ENCODE measurements at places on chromosomes 6 and 20.

DNA sequence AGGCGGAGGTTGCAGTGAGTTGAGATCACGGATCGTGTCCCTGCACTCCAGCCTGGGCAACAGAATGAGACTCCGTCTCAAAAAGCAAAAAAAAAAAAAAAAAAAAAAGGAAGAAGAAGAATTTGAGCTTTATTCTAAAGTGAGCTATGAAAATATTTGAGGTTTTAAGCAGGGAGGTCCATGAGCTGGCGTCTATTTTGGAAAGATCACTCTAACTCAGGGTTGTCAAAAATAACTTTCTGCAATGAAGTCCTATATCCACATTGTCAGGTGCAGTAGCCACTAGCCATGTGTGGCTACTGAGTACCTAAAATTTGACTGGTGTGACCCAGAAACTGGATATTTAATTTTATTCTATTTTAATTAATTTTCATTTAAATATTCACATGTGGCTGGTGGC, 217.1 kb downstream of the PTPRT start:
- DNase-seq, result no peak

DNA sequence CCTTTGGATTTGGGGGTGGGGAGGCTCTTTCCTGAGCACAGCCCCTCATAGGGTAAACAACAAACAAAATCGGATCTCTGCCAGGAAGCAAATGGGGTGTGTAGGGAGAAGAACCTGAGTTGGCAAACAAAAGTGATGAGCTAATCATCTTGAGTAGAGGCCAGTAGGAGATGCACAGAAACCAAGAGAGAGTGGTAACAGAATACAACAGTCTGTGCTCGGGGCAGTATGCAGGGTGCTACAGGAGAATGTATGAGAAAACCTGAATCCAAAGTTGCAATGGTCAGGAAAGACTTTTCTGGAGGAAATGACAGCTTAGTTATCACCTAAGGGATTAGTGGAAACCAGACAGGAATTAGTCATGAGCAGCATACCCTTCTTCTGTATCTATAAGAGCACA, 177.8 kb downstream of the CDKAL1 start:
- no peak for DNase-seq

DNA sequence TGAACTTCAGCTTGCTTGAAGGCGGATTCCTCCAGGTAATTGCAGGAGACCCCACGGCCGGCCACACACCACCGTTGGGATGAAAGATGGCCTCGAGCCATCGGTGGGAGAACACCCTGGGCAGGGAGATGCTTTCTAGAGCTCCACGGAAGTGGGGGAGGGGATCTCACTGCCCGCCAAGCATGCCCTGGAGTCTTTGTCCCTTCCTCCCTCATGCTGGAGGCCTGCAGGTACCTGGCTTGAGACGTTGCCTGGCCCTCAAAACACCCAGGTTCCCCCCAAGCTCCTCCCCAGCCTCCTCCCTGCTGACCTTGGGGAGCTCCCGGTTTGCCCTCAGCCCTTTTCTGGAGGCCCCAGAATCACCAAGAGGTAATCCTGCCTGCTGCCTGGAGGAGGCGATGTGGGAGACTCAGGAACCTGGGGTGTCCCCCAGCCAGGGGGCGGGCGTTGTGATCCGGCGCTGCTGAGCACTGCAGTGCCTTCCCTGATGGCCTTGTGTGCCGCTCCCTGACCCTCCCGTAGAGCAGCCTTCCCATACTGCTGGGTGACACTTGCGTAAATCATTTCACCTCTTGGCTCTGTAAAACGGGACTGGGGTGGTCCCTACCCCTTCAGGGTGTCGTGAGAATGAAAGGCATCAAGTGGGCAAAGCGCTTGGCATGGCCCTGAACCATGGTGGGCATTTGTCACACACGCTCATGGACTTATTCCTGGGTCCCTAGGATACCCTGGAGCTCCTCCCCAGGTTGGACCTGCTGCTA, 91.4 kb downstream of the CEBPB start:
- DNase-seq, result no peak

DNA sequence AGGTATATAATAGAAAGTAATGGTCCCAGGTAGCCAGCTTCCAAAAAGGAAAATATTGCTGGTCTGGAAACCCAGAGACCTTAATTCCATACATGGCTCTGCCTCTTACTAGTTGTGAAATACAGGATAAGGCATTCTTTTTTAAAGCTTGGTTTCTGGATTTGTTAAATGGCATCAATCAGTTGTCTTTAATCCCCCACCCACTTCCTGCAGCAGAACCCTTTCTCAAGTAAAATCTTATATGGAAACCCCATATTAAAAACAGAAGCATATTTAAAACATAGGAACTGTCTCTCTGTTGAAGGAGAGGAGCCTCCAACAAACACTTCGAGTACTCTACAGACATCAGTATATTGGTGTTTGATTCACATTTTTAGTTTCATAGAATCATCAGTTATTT, 6.2 kb upstream of the LCA5 start:
- peak; percentile 28 for DNase-seq

- DNase-seq, result peak; percentile 67
Observed at GRCh38 chr20:45822857-45823256, 4.3 kb downstream of the TNNC2 start.

- peak; percentile 24 for DNase-seq
Observed at GRCh38 chr6:145332011-145332410, 403.3 kb downstream of the EPM2A start.

GRCh38 chr6:10585209-10585845, 64.2 kb downstream of the GCNT2 start:
- peak; percentile 12 for DNase-seq

GRCh38 chr20:50478162-50478990, 31.8 kb upstream of the PTPN1 start:
- peak; percentile 40 for DNase-seq

DNA sequence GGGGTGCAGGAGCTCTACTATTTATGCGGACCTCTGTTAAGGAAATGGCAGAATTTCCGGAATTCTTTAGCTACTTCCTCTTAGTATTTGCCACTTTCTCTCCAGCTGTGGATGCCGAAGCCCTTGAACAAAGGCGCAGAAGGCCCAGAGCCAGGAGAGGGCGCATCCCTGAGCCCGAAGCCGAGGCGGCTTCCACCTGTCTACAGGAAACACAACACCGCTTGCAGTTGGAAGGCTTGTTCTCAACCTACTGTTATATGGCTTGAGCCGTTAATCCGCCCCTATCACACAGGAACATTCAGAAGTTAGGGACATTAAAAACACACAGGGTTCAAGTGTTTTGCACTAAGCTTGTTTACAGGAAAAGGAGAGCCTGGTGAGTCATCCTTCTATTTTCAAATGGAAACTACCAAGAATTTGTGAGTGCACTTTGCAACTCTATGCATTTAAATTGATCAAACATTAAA, 417.1 kb downstream of the BCKDHB start:
- peak; percentile 60 for DNase-seq

DNA sequence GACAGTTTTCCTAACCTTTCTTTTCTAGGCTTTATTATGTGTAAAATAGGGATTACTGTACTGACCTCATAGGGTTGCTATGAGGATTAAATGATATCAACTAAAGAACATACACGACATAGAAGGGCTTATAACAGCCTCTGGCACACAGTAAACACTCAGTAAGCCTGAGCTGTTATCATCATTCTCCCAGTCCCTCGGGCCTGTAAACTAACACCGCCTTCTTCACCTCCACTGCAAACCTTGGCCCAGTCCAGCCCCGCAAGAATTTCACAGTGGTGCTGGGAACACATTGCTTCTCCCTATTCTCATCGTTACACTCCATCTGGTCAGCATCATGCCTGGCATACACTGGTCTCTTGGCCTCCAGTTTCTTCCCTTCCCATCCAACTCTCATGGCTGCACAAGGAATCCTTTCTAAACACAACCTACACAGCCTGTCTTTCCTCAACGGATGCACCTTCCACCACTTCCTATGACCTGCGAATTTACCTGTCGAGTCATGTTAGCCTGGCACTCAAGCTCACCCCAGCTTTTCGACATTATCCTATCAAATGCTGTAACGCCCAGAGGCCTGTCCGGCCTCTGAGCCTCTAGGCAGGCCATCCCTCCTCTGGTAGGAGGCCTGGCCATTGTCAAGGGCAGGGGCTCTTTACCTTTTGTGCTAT, 92.1 kb downstream of the FYN start:
- peak; percentile 71 for DNase-seq

DNA sequence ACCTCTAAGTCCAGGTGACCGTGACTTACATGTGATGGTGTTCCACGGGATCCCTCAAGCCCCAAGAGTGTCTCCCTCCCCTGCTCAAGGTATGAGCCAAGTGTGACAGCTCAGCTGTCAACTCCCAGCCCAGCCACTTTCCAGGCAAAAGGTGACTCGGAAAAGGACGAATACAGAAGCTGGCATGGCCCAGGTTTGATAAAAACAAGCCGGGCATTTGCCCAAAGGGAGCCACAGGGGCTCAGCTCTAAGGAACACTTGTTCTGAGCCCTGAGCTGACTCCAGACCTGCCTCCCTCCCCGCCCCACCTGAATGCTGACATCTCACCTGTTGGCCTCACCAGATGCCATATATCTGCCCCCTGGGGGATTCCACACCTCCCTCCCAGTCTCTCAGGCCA, 43.0 kb upstream of the BPIFA2 start:
- no peak for DNase-seq

GRCh38 chr6:64335195-64335594, 699.6 kb downstream of the PHF3 start:
- no peak for DNase-seq

DNA sequence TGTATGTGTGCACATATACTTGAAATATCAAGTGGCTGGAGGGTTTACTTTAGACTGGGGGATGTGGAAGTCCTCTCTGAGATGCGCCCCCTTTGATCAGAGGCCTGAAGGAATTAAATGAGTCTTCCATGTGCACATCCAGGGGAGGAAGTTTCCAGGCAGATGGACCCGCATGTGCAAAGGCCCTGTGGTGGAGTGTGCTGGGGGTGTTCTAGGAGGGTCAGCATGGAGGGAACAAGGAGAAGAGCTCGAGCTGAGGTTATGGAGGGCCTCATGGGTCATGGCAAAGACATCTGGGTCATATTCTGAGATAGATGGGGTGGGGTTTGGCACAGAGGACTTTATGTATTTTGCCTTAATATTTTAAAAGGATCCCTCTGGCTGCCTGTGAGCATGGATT, 17.7 kb upstream of the SULF2 start:
- no peak for DNase-seq

GRCh38 chr6:34532230-34532629, 23.9 kb downstream of the SPDEF start:
- DNase-seq, result no peak

GRCh38 chr6:55040102-55040848, 134.0 kb upstream of the HCRTR2 start:
- peak; percentile 75 for DNase-seq

GRCh38 chr20:13205848-13206434, 15.1 kb upstream of the ISM1 start:
- no peak for DNase-seq

- DNase-seq, result no peak
Observed at GRCh38 chr20:50450493-50450826, 59.7 kb upstream of the PTPN1 start.

- peak; percentile 41 for DNase-seq
Observed at GRCh38 chr6:98946879-98947410, 801 bp downstream of the FBXL4 start.

GRCh38 chr20:3580412-3580811, 82.8 kb downstream of the GFRA4 start:
- DNase-seq, result no peak

- DNase-seq, result peak; percentile 24
Observed at GRCh38 chr6:22468256-22468965, 101.0 kb upstream of the HDGFL1 start.

GRCh38 chr6:149271348-149272340, 45.9 kb upstream of the TAB2 start:
- DNase-seq, result no peak

DNA sequence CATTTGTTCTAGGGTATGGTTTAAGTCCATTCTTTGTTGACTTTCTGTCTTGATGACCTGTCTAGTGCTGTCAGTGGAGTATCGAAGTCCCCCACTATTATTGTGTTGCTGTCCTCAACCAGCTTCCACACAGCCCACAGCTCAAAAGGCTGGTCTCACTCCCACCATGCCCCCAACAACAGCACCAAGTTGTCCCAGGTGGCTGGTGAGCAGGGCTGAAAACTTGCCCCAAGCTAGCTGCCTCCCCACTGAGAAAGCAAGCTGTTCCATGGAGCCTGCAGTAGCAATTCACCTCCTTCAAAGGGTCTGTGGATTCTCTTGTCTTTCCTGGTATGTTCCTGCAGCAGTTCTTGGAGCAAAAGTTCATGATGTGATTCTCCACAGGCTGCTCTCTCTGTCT, 221.0 kb downstream of the SYNDIG1 start:
- DNase-seq, result no peak

- no peak for DNase-seq
Observed at GRCh38 chr20:1150218-1150617, 31.8 kb downstream of the PSMF1 start.

DNA sequence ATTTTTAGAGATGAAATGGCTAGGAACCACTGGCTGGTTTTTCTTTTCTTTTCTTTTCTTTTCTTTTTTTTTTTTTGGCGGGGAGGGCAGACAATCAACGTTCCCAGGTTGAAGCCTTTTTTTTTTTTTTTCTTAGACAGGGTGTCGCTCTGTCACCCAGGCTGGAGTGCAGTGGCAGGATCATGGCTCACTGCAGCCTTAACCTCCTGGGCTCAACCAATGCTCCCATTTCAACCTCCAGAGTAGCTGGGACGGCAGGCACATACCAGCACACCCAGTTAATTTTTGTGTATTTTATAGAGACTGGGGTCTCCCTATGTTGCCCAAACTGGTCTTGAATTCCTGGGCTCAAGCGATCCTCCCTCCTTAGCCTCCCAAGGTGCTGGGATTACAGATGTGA, 18.8 kb upstream of the ITCH start:
- DNase-seq, result no peak

- DNase-seq, result no peak
Observed at GRCh38 chr6:122666418-122666817, 56.2 kb downstream of the PKIB start.

DNA sequence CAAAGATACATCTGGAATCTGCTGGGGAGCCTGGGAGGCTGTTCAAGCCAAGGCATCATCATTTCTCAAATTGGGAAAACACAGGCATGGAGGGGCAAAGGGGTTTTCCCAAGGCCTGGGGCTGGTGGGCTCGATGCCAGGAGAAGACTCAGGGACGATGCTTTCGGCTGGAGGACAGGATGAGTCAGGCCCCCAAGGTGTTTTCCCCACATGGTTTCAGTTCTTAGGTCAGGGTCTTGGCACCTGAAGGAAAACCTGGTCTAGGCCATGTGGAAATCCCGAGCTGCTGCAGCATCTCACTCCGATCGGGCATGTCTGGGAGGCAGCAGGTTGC, 348.1 kb downstream of the CDC5L start:
- peak; percentile 19 for DNase-seq

GRCh38 chr6:6593867-6594468, 5.4 kb downstream of the LY86 start:
- no peak for DNase-seq

DNA sequence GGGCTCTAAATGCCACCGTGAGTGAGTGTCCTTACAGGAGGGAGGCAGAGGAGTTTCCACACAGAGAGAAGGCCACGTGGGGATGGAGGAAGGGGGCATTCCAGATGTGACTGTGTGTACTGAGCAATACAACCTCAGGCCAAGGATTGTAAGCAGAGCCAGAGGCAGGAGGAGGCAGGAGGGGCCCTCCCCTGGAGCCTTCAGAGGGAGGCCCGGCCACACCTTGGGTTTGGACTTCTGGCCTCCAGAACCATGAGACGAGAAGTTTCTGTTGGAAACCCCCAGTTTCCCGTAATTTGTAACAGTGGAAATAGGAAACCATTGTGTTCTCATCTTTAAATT, 9.3 kb upstream of the KIF25 start:
- no peak for DNase-seq

GRCh38 chr20:58995461-58996225, 11.4 kb downstream of the CTSZ start:
- no peak for DNase-seq
